ENCODE measurements at places on chromosomes 6 and 20. TPM values are rescaled to one million over a fixed set of nuclear protein-coding genes. Genes with fewer than 3 reads are reported as not detected.

The NRSN1 gene
- 31.6 TPM for total RNA-seq

The C6orf141 gene
- total RNA-seq, result 1.3 TPM

The GGTLC1 gene
- not detected for total RNA-seq

The PREP gene
- total RNA-seq, result 43.8 TPM

The RBPJL gene
- total RNA-seq, result not detected

The COL12A1 gene
- total RNA-seq, result 67.3 TPM

The PRPH2 gene
- 5.3 TPM for total RNA-seq

The LAMP5 gene
- 4.1 TPM for total RNA-seq

The LRRC1 gene
- 17.5 TPM for total RNA-seq

The CALHM5 gene
- total RNA-seq, result 0.31 TPM

The VSTM2L gene
- 50.7 TPM for total RNA-seq

The C6orf15 gene
- total RNA-seq, result not detected

The SRMS gene
- total RNA-seq, result not detected

The BLOC1S5 gene
- 19.7 TPM for total RNA-seq

The CALHM4 gene
- not detected for total RNA-seq

The MED23 gene
- total RNA-seq, result 81.1 TPM

The LAMA2 gene
- 7.2 TPM for total RNA-seq

The OR2J3 gene
- total RNA-seq, result not detected

The IMPG1 gene
- total RNA-seq, result not detected

The GTSF1L gene
- not detected for total RNA-seq

The CCN6 gene
- total RNA-seq, result not detected

The TMEM170B gene
- 56.0 TPM for total RNA-seq

The ADGRB3 gene
- 165 TPM for total RNA-seq

The C20orf144 gene
- 0.31 TPM for total RNA-seq

The PGBD1 gene
- total RNA-seq, result 20.7 TPM

The CALHM6 gene
- total RNA-seq, result not detected

The ZNF391 gene
- total RNA-seq, result 5.3 TPM

The ARMC12 gene
- total RNA-seq, result 0.31 TPM

The SLC16A10 gene
- 10.3 TPM for total RNA-seq

The MACROD2 gene
- 126 TPM for total RNA-seq

The POU5F1 gene
- total RNA-seq, result not detected

The LAMA5 gene
- total RNA-seq, result 44.4 TPM

The KATNA1 gene
- total RNA-seq, result 27.5 TPM

The TOX2 gene
- total RNA-seq, result 0.63 TPM

The VSX1 gene
- total RNA-seq, result not detected

The BPIFB6 gene
- not detected for total RNA-seq

The C20orf96 gene
- 7.5 TPM for total RNA-seq

The HLA-G gene
- not detected for total RNA-seq

The POPDC3 gene
- total RNA-seq, result 0.94 TPM

The SERPINB6 gene
- total RNA-seq, result 16.9 TPM

The ENPP4 gene
- total RNA-seq, result 19.7 TPM

The TREM2 gene
- total RNA-seq, result 6.6 TPM

The TGM3 gene
- 0.31 TPM for total RNA-seq

The ASIP gene
- not detected for total RNA-seq

Measured in parietal lobe (tissue), 2 donors.